Daoy (cell line): ENCODE measurements at places on chromosomes 6 and 20.

GRCh38 chr20:40197691-40198090, 491.3 kb downstream of the MAFB start:
- DNase-seq: peak; percentile 10

DNA sequence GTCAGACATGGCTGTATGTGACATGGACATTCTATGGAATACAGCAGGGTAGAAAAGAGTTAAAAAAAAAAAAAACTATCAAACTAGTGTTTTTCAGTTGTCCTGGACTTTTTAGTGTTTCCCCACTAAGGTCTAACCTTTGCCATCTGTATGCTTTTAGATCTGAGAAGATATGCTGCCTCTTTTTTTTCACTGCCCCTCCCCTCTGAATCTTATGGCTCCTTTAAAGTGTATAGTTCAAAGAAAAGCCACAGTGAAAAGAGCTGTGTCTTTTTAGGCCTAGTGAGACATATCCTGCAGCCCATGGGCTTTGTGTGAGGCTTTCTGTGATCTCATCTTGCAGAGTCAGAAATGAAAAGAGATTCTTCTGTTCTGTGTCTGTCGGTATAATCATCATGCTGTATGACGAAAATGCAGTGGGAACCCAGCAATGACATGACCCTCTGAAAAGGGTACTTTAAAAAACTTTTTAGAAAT, 29.3 kb downstream of the ADGRG6 start:
- no peak for DNase-seq

DNA sequence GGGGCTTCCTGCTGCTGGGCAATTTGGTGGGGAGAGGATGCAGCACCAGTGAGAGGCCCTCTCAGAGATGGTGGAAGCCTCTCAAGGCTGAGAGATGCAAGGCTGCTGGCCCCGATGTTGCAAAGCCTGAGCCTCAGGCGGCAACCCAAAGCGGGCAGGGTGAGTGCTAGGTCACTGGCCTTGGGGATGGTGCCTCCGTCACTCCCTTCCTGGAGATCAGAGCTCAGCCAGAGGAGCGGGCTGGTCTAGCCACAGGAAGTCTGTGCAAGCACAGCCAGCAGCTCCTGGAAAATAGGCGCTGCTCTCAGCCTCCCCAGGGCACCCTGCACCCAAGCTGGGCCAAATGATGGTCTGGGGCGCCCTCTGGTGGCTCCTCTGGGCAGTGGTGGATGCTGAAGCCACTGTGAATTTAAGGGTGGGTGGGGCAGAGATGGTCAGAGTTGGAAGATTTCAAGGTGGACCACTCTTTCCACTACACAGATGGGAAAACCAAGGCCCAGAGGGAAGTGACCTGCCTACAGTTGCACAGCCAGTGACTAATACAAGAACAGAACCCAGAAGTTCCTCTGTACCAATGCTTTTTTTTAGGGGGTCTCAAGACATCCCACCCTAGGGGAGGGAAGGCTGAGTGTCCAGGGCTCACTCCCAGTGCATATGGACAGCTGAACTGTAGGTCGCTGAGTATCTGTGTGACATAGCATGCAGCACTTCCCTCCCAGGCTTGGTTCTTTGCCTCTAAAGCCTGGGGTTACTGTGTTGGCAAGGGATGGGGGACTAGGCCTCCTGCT, 20.8 kb downstream of the C20orf203 start:
- DNase-seq: peak; percentile 85

GRCh38 chr6:83008626-83009025, 57.0 kb downstream of the UBE3D start:
- DNase-seq: no peak

- DNase-seq: no peak
These were observed 456.8 kb upstream of the GJE1 start for GRCh38 chr6:141675957-141676356.

- DNase-seq: peak; percentile 61
These were observed 40.8 kb downstream of the IYD start for GRCh38 chr6:150409576-150410066.

DNA sequence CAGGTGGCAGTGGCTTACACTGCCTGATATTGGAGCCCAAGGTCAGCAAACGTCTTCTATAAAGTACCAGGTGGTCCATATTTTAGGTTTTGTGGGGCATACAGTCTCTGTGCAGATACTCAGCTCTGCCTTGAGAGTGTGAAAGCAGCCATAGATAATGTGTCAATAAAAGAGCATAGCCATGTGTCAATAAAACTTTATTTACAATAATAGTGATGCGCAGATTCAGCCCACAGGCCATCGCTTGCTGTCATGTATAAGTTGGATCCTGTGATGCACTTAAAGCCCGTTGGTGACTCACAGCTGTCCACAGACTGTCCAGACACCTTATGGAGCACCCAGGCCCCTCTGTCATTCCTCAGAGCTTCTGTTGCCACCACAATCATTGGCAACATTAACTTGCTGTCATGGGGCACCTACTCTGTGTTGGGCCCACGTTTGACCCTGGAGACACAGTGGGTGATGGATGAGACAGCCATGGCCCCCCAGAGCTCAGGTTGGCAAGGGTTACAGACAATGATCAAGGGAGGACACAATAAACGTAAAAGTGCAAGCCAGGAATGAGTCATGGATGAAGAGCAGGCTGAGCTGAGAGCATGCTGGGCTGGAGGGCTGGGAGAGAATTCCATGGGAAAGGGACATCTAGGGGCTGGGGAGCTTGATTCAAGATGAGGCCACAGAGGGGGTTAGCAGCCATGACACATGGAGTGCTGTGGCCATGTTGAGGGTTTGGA, 173.6 kb downstream of the TAF4 start:
- no peak for DNase-seq

- no peak for DNase-seq
These were observed 45.5 kb upstream of the RNGTT start for GRCh38 chr6:89008815-89009374.

DNA sequence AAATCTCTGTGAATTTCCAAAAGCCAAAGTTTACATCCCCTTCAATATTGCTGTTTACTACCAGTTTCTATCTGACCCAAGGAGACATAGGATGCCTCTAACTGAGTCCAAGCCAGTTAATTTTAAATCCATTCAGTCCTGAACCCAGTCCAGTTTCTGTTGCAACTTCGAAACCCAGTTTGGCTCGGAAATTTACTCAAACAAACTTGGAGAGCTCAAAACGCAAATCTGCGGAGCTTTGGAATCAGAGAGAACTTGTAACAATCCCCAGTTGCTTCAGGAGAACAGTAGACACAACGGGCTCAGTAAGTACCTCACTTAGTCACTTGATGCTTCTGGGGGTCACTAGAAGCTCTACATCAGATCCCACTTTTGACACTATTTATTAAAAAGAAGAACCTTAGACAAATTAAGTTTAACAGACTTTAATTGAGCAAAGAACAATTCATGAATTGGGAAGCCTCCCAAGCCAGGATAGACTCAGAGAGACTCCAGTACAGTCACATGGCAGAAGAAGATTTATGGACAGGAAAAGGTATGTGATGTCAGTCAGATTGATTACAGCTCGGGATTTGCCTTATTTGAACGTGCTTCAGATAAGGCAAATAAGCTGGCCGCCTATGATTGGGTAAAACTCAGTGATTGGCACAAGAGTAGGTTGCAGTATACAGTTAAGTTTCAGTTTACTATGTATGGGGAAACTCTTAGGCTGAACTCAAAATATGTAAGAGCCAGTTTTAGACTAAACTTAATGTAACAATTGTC, 118.0 kb downstream of the RFPL4B start:
- DNase-seq: no peak

DNA sequence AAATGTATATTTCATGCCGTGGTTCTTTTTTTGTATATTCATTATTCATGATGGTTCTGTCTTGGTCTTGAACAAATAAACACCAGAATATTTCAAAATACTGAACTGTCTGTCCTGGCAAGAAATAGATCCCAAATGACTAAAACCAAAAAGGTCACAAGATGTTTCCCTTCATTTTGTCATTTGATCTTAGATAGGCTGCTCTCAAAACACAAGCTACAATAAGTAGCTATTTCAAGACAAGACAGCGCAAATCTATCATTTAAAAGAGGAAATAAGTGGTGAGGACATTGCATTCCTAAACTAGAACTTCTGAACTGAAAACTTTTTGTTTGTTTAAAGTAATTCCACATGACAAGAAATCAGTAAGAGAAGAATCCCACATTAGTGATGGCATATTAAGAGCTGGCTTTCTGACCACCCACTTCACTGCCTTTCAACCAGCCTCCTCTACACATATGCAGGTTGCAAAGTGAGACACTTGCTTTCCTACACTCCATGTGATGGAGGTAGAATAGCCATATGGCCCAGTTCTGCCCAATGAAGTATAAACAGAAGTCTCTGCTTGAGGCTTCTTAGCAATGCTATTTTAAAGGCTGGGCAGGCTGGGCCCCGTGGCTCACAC, 54.4 kb upstream of the CCDC28A start:
- no peak for DNase-seq

DNA sequence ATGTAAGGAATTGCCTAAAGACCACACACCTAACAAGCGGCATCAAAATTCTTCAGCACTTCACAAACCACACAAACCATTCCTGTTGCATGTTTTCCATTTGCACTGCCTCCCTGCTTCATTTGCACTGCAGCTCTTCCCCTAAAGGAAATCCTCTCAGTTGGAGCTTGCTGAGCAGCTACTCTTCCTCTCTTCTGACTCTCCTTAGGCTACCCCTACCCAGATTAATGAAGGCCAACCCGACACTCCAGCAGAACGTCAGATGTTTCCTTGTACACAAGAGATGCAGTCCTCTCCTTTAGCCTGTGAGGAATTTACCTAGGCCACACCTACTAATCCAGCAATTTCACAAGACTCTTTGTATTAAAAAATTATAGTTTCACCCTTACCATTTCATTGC, 8.1 kb downstream of the BEND6 start:
- DNase-seq: no peak

GRCh38 chr20:7950387-7950786, 10.1 kb upstream of the HAO1 start:
- DNase-seq: no peak

GRCh38 chr6:139230391-139230840, 61.4 kb downstream of the TXLNB start:
- DNase-seq: no peak

- DNase-seq: peak; percentile 44
These were observed 179.5 kb downstream of the CDH26 start for GRCh38 chr20:60137657-60138245.

GRCh38 chr6:20038410-20039204, 173.7 kb downstream of the MBOAT1 start:
- DNase-seq: peak; percentile 59

- no peak for DNase-seq
These were observed 43.2 kb downstream of the LY86 start for GRCh38 chr6:6631534-6632276.

DNA sequence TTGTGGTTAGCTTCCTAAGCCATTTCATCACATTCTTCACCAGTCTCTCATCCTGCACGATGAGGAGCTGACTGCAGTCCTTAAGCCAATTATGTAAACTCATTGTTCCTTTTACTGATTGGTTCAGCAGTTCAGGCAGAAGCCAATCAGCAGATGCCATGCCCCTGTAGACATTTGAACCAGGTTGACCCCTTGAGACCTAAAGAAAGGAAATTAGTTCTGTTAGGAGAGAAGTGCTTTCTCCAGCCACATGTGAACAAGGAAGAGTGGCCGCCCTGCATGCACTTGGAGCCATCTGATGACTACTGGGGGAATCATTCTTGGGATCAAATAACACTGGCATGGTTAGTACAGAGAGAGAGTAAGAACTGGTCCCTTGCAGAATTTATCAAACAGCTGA, 535.2 kb upstream of the ID4 start:
- DNase-seq: peak; percentile 68

- DNase-seq: peak; percentile 61
These were observed 67.5 kb upstream of the COL21A1 start for GRCh38 chr6:56314683-56315523.

- no peak for DNase-seq
These were observed 3.9 kb upstream of the SHPRH start for GRCh38 chr6:145968051-145968450.

GRCh38 chr6:25899580-25900408, 25.8 kb upstream of the SLC17A3 start:
- no peak for DNase-seq

DNA sequence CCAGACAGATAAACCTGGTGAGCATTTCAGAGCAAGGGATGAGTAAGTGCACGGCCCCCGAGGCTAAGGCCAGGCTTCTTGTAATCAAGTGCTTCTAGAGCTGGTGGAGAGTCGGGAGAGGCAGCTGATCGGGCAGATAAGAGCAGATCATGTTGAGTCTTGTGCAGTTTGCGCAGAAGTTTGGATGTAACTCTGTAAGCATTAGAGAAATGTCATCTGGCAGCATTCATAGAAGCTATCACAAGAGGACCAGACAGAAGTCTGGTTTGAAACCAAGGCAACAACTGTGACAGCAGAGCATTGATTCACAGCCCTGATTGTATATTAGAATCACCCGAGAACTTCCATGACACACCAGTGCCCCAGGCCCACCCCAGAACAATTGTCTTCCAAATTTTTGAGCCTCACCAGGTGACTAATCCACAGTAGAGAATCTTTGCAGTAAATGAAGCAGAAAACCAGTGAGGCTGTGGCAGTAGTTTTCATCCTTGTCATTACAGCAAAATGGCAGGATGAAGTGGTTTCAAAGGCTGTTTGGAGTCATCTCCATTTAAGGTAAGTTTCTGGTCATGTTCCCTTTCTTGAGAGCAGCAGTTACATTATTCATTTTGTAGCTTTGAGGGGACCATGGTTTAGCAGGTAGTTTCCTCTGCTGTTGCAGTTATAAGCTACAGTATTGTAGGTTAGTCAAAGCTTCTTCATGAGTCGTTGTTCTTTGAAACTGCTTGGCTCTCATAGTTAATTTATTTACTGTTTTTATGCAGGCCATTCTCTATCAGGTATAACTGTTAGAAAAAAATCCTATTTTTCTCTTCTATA, 84.1 kb downstream of the RNF217 start:
- DNase-seq: no peak

DNA sequence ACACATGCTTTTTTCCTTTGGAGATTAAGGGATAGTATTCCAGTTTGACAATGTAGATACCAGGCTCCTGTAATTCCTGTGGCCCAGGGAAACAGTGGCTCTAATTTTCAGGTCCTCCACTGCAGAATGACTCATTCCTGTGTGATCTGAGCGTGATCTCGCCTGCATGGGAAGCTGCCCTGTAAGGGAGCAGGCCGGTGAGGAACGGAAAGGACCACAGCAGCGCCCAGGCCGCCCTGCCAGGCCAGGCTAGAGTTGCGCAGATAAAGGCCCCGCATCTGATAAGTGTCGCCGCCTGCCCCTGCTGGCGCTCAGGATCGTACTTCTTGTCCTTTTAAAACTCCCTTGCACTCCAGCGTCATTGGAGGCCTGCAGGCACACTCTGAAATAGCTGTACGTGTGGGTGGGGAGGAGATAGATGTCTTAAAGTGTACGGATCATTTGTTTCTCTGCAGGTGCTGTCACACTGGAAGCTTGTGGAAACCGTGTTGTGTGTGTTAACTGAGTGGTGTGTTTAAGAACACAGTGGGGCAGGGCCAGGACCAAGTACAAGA, 60.7 kb downstream of the SYNJ2 start:
- peak; percentile 98 for DNase-seq
